ENCODE measurements at places on chromosomes 16 and 17.

GRCh38 chr17:41736983-41737679, 2.7 kb upstream of the HAP1 start:
- peak; percentile 11 for DNase-seq

GRCh38 chr16:64823481-64824075, 298.3 kb downstream of the CDH11 start:
- no peak for DNase-seq

DNA sequence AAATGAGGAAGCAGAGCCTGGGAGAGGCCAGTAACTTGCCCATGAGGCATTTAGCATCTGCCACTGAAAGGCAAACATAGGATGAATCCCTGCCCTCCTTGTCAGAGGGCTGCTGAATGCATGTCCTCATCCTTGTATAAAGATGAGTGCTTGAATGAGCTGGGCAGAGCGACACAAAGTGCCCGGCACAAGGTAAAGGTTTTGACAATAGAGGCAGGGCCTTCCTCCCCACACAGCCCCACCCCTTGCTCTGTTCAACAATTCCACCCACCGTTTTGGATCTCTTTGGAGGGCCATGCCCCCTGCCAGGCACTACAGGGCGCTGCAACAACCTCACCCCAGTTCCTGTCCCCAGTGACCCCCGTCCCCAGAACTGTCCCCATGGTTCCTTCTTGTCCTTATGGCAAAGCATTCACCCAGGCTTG, 1.4 kb upstream of the KRT19 start:
- no peak for DNase-seq

DNA sequence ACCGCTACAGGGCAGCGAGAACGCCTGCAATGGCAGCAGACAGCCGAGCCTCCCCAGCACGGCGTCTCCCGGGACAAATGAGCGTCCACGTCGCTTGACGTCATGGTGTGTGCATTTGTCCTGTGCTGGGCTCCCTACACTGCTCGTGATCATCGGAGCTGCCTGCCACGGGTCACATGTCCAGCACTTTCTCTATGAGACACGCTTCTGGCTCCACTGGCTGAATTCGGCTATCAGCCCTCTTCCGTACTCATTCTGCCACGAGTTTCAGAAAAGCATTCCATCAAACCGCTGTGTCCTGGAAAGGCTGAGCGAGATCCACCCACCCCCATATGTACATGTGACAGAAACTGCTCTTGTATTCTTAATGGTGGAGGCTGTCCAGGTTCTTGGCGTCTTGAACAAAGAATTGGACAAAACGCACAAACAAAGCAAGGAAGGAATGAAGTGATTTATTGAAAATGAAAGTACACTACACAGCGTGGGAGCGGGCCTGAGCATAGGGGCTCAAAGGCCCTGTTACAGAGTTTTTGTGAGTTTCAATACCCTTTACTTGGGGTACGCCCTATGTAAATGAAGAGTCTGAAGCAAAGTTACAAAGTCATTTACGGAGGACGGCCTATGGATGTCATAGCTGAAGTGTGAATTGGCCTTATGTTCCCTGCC, 28.5 kb upstream of the SHCBP1 start:
- no peak for DNase-seq

DNA sequence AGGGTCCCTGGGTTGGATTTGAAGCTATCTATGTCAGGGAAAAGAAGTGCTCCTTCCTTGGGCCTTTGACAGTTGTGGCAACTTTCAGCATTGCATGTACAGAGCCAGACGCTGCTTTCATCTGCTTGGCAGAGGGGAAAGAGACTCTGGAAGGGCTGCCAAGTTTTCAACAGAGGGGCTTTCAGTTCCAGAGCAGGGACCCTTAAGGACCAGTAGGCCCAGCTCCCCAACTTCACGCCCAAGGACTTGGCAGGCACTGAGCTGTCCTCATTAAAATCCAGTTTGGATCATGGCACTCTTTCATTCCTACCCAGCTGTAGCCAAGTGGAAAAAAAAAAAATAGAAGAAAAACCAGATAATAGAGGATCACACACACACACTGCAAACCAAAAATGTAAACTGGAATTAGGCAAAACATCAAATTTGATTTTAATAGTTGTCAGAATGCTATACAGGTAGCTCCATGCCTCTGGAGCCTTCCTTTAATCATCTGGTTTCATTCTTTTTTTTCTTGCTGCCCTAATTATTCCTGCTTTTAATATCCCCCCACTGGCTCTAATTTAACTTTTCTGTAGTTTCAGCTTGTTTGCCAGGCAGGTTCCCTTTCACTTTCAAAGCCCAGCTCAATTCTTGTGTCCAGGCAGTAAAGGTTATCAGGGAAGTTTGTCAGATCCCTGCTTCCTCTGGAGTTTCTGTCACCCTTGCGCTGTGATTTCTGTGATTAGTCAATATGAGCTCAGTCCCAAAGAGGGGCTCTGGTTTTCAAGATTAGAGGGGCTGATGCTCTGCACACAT, 702.6 kb upstream of the CDH8 start:
- DNase-seq = no peak

GRCh38 chr17:13957636-13958035, 111.7 kb upstream of the COX10 start:
- no peak for DNase-seq

DNA sequence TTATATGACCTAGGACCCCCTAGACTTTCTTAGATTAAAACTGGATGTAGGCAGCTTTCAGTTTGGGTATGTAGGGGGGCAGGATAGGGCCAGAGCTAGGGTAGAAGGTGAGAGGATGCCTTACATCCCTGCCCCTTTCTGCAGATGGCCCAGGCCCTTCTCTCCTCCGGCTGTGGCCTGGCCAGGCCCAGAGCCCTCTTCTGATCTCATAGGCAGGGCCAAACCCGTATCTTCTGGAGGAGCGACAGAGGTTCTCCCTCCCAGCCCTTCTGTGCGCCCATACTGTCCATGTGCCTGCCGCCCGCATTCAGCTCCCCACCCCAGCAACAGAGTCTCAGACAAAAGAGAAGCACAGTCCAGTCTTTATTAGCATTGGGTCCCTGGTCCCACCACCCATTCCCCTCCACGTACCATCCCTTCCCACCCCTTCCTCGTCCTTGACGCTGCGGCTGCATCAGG, 2.0 kb upstream of the TSPOAP1 start:
- peak; percentile 61 for DNase-seq

GRCh38 chr17:78357177-78357586, 2.7 kb downstream of the SOCS3 start:
- peak; percentile 49 for DNase-seq

DNA sequence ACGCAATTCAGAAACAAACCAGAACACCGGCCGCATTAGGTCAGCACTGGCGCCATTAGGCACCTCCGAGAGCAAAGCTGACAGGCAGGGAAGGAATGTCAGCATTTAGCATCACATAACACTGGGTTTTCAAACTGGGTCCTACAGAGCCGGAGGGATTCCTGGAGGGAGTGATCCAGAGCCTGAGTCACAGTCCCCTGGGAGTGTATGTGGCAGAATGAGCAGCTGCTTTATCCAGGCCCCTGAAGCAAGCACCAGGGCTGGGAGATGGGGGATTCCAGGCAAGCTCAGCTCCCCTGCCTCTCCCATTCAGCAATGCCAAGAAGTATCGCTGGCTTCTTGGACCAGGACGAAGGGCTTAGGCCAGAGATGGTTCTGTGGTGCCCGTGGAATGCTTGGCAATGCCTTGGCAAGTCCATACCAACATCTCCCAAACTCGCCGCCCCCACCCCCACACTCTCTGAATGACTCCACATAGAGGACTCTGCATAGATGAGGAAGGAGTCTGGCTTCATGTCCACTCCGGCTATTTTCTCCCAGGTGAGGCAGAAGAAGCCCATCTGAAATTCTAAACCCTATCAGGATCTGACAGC, 20.4 kb downstream of the GAS7 start:
- DNase-seq = no peak

DNA sequence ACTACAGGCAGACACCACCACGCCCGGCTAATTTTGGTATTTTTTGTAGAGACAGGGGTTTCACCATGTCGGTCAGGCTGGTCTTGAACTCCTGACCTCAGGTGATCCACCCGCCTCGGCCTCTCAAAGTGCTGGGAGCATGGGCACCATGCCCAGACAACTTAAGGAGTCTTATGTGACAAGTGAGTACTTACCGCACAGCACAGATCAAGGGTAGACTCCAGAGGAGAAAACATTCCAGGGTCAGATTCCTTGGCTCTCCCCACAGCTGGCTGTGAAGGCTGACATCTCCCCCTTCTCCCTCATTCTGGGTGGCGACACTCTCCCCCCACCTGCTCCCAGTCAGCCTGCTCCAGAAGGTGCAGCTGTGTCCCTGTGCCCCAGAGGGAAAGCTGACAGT, 10.6 kb downstream of the ZSCAN10 start:
- no peak for DNase-seq

DNA sequence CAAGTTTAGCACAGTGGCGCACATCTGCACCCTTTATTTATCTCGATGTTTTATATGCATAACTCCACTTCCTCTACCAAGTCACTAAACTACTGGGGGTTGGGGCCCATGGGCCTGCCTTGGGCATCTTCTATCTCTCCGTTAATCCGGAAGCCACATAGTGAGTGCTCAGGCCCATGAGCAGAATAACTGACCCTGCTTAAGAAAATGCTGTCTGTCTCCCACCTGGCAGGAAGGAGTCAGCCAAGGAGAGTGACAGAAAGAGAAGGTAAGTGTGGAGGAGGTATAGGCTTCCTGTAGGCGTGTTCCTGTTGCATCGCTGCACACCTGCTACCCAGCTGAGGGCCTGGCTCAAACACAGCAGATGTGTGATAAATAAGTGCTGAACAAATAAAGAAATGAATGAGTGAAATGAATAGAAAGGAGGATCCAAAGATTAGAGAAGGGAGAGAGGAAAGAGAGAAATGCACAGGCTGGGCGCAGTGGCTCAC, 320.1 kb downstream of the SLC39A11 start:
- no peak for DNase-seq

GRCh38 chr16:88979353-88980015, 2.5 kb upstream of the CBFA2T3 start:
- DNase-seq = no peak

- no peak for DNase-seq
These were observed 7.1 kb downstream of the TAF1C start for GRCh38 chr16:84179612-84180320.

GRCh38 chr16:15482068-15482747, 47.8 kb downstream of the BMERB1 start:
- peak; percentile 73 for DNase-seq

Measured in activated CD4-positive, alpha-beta memory T cell treated with anti-CD3 and anti-CD28 coated beads for 36 hours (primary cell).